IgD-negative memory B cell (primary cell): ENCODE measurements at places on chromosomes 3 and 15. TPM values are rescaled to one million over a fixed set of nuclear protein-coding genes. Genes with fewer than 3 reads are reported as not detected.

FSTL1 gene
- not detected for polyA plus RNA-seq

TPRG1 gene
- polyA plus RNA-seq: not detected

RETNLB gene
- not detected for polyA plus RNA-seq

EAF1 gene
- 5.4 TPM for polyA plus RNA-seq

NDUFB4 gene
- 238 TPM for polyA plus RNA-seq

COLQ gene
- polyA plus RNA-seq: not detected

SOX14 gene
- polyA plus RNA-seq: not detected

PLIN1 gene
- polyA plus RNA-seq: not detected

ARPP21 gene
- polyA plus RNA-seq: not detected

PLCB2 gene
- 20.8 TPM for polyA plus RNA-seq

MEGF11 gene
- polyA plus RNA-seq: 0.41 TPM
